Stromal cell of bone marrow (primary cell): ENCODE measurements at places on chromosomes 3 and 15.

GRCh38 chr3:100706365-100706764 lies 2.9 kb upstream of the TFG start:
- no peak for DNase-seq

GRCh38 chr3:51057121-51057520 lies 328.0 kb upstream of the MANF start:
- peak; percentile 18 for DNase-seq

- DNase-seq, result peak; percentile 49
These were observed 36.7 kb downstream of the SMAD3 start for GRCh38 chr15:67101911-67102598.

GRCh38 chr3:175526609-175527280 lies 667.6 kb downstream of the NAALADL2 start:
- no peak for DNase-seq

GRCh38 chr3:172145031-172145686 lies 105.8 kb downstream of the FNDC3B start:
- no peak for DNase-seq
